Nucleus accumbens (tissue), 56 donors: ENCODE measurements at places on chromosomes 5 and 9.
A peak's percentile ranks its signal among the peaks of the same experiment; 100 is the strongest.

GRCh38 chr9:81538890-81539289 is 150.5 kb downstream of the TLE1 start:
- no peak for DNase-seq

GRCh38 chr5:34656700-34657273 is 659 bp downstream of the RAI14 start:
- peak; percentile 24 for DNase-seq

- no peak for DNase-seq
Measured at GRCh38 chr9:130406278-130406895, 38.4 kb upstream of the ASS1 start.

GRCh38 chr5:147887930-147888329 is 9.4 kb downstream of the SCGB3A2 start:
- no peak for DNase-seq

GRCh38 chr5:178940569-178941360 is at the start of gene ZNF454:
ZNF454 (plus strand) TSS chr5:178941198; CDS start chr5:178942792, 1,594 bp downstream.
- peak; percentile 96 for DNase-seq

DNA sequence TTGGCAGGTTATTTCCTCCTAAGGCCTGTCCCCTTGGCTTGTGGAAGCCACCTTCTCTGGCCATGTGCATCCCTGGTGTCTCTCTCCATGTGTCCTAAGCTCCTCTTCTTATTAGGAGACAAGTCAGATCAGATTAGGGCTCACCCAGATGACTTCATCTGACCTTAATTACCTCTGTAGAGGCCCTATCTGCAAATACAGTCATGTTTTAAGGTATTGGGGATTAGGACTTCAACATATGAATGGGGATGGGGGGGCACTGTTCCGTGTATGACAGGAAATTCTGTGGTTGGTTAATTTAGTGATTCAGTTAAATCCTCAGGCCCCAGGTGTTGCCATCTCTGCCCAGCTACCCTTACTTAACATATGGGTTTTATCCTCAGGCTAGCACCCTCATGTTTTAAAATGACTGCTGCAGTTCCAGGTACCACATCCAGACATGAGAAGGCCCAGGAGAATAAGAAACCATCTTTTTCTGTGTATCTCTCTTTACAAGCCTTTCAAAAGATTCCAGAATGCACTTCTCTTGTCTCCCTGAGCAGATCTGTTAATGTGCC is 51.9 kb upstream of the RAI14 start:
- DNase-seq = no peak

- DNase-seq = no peak
Measured at GRCh38 chr5:68708842-68709170, 385.0 kb upstream of the SLC30A5 start.

DNA sequence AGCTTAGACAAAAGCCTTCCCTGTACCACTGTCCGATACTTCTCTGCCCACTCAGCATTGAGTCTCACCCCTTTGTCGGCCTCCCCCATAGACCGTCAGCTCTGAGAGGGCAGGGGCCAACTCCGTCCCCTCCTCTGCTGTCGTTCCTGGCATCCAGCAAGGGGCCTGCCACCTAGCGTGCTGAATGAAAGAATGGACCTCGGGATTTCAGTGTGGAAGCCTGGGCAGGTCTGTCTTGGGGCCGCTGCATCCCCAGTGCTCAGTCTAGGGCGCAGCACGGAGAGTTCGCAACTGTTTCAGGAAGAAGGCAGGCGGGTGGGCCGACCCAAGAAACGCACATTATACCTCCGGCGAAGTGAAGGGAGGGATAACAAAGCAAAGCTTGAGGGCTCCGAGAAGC is 1.5 kb upstream of the TOR1B start:
- DNase-seq = no peak

DNA sequence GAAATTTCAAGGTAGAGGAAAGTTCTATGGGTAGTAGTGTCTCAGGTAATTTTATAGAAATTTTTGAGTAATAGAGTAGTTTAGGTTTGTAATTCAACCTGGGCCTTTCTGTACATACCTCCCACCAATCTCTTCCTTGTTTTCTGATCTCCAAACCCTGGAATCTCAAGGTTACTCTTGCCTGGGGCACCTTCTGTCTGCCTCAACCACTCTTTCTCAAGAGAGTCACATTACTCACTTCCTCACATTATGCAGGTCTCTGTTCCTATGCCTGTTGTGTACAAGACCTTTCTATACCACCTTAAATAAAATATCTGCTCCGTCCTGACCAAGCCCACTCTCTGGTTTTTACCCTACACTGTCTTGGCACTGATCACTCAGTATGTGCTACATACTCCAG is 412.6 kb upstream of the CTNND2 start:
- no peak for DNase-seq

DNA sequence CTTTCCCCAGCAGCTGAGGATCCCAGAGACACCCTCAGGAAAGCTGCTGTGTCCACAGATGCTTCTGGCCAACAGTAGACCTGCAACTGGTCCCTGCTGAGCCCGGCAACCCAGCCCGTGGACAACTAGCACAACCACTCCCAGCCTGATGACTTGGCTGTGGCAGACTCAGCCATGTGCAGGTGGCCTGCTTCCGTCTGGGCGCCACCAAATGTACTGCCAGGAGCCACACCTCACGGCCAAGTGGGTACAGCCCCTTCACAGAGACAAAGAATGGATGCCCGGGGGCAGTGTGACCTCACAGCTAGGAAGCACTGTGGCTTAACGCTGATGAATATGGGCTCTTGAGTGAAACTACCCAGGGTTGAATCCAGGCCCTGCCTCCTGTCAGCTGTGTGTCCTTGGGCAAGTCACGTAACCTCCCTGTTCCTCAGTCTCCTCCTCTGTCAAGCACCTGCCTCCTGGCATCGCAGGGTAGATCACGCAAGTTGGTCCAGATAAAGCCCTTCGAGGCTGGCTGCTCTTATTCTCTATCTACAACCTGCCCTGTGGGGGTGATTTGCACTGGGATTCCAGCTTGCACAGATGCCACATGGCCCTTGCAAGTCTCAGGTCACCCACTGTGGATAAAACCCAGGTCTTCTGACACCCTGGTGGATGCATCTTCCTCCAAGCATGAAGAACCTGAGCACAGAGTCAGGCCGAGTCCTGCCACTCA is 225.0 kb downstream of the PBX3 start:
- no peak for DNase-seq

DNA sequence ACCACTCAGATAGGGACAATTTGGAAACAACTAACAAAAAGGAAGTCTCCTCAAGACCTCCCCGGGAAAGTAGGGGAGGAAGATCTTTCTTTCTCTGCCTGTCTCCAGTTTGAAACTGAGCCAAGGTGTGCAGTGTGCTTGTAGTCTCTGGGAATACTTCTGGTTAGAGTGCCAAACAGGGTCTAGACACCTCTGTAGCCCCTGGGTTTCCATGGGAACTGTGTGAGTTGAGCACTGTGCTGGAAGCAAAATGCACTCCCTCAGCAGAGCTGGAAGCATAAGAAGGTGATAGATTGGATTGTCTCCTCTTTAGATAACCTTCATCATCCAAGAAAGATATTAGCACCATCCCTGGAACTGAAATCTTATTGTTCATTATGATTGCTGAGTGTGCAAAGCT is 129.2 kb upstream of the TNPO1 start:
- DNase-seq = no peak

DNA sequence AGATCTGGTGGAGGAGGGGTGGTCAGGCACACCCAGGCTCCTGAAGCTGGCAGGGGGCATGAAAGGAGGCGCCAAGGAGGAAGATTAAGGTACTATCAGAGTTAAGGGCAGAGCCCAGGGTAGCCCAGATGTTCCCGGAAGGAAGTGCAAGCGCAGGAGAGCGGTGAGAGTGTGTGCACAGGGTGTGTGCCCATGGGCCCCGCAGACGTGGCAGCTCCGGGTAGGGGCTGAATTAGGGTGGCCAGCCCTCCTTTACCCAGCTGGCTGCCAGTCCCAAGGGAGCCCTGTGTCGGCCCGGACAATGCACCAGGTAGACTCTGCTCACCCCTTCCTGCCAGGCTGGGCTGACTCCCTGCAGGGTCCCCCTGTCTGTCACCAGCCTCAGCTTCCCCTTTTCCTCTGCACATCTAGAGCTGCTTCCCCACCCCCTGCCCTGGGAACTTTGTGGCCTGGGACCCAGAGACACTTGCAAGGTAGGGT is at the start of gene SMIM33:
SMIM33 (plus strand) TSS at position 184 of the 480 bp plus-strand sequence; CDS start at position 302, 118 bp downstream.
- DNase-seq = no peak

GRCh38 chr5:151153766-151154272 is 3.8 kb downstream of the ANXA6 start:
- DNase-seq = no peak

DNA sequence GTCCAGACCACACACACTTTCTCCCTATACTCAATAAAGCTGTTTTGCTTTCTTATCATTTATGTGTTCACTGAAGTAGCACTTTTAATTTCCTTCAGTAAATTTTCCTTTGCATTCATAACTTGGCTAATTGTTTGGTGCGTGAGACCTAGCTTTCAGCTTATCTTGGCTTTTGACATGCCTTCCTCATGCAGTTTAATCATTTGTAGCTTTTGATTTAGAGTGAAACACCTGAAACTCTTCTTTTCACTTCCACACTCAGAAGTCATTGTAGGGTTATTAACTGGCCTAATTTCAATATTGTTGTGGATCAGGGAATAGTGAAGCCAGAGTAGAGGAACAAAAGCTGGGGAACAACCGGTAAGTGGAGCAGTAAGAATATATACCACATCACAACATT is 114.7 kb downstream of the ST8SIA4 start:
- DNase-seq = no peak

- no peak for DNase-seq
Measured at GRCh38 chr9:77403239-77403638, 225.9 kb downstream of the VPS13A start.

DNA sequence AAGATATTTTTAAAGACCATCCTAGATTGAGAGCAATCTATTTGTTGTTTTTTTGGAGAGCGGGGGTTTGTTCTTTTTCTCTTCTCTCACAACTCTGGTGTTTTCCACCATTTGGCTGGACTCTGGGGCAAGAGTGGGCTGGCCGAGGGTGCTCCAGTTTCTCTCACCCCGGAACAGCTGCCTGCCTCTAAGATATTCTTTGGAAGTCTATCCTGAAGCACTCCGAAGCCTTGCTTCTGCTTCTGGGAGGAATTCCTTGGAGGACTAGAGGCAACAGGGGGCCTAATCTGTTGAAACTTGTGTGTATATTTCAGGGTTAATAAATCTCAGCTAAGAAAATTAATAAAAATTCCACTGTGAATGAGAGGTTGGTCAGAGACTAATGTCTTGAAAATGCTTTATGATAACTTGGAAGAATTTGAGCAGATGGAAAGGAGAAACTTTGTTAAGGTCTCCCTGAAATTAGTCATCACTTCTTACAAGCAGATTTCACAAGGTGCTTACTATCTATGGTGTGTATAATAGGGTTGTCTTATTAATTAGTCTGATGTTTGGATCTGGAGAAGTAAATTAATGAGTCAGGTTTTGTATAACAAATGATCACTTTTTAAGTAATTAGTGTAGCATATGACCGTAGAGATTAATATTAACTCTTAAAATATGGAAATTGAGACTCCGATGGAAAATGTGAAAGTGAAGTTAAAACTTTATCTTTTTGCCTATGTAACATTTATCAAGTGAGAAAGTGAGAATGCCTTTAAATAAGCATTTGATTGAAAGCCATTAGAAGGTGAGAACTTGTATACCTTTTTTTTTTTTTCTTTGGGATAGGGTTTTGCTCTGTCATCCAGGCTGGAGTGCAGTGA is 4.0 kb downstream of the MAN2A1 start:
- DNase-seq = no peak

- peak; percentile 60 for DNase-seq
Measured at GRCh38 chr9:119802621-119803020, 433.4 kb upstream of the BRINP1 start.

GRCh38 chr5:114686356-114686755 is 324.5 kb downstream of the KCNN2 start:
- no peak for DNase-seq

DNA sequence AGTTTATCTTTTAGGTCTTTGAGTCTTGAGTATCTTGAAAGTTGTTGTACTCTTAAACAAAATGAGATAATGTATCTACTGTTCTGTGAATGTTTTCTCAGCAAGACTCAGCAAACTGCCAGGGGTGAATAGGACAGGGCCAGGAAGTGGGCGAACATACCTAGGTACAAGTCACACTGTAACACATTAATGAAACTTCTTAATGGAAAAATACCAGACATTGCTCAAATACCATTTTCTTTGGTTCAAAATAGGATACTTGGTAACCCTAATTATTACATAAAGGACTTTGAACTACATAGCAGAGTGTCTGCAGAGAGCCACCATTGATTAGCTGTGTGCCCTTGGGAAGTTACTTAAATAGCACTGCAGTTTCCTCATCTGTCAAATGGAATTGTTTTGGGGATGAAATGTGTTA is 197.5 kb downstream of the ARHGEF28 start:
- DNase-seq = no peak

DNA sequence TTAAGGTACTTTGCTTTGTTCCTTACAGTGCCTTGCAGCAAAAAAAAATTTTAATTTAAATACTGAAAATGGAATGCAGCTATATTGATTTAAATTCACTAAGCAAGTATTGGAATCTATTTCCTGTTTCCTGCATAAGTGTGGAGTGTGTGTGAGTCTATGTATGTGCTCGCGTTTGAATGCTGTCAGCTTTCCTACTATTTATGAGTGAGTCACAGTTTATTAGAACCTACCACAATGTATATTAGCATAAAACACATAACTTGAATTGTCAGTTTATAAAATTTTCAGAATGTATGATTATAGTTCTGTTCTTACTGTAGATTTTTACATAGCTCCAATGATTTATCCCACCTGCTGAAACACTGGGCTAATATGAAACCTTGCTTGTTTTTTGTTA is 302.1 kb downstream of the NR2F1-AS1 start:
- no peak for DNase-seq
